ENCODE measurements at places on chromosomes 1 and 21.

DNA sequence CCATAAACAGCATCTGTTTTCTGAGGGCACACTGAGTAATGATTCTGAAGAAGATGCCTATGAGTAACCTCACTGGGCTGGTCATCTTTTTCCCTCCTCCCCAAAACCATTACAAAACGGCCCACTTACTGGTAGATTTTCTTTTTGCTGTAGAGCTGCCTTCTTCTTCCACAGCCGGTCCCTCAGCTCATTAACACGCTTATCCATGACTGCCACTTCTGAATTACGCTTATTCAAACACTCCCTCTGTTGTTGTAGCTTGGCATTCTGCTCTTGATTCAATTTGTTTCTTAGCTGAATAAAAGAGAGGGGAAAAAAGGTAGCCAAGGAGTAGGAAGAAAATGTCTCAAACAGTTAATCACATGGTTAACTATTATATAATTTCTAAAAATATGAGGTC lies 43.1 kb downstream of the TP53BP2 start:
- no peak for DNase-seq

GRCh38 chr1:156513185-156513584 lies 12.6 kb upstream of the MEF2D start:
- no peak for DNase-seq

DNA sequence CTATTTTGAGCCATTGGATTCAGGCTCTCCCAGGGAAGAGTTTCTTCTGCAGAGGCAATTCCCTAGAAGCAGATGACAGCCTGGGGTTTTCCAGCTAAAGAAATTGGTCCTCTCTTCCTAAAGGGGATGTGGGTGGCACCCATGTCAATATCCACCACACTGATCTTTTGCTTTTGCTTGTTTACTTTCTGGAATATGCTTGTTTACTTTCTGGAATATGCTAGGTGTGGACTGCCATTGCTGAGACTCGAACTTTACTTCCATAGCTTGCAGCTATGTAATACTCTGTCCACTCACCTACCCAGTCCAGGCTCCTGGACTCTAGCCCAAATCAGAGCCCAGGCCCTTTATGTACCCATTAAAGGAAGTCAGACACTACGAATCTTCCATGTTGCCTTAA lies 92.1 kb upstream of the SMYD2 start:
- no peak for DNase-seq

DNA sequence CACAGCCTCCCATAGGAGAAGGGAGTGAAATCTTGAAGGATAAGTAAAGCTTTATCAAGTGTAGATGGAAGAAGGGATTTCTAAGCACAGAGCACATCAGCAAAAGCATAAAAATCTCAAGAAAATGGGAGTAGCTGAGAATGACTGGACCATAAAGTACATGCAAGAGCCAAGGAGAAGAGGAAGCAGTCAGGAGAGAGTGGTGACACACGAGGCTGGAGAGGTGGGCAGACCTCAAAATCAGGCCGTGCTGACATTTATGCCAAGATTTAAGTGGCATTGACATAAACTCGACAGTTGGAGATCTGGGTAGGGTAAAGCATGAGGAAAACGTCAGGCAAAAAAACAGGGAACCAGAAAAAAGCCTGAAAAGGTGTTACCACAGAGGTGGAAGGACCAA lies 62.3 kb downstream of the GFI1 start:
- no peak for DNase-seq

DNA sequence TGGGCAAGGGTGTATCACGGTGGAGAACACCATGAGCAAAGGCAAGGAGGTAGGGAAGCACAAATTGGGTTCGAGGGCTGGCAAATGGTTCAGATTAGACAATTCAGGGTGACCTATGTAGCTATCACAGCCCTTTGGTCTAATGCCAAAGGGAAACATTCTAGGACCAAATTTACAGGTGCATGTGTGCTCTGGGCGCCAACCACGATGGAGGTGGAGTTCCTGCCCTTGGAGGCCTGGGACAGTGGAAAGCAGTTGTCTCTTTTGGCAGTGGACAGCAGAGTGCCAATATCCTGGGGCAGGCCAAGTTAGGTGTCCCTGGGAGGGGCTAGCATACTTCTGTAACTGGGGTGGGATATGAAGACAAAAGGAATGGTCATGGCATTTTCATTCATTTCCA lies 40.1 kb downstream of the IGFN1 start:
- no peak for DNase-seq

DNA sequence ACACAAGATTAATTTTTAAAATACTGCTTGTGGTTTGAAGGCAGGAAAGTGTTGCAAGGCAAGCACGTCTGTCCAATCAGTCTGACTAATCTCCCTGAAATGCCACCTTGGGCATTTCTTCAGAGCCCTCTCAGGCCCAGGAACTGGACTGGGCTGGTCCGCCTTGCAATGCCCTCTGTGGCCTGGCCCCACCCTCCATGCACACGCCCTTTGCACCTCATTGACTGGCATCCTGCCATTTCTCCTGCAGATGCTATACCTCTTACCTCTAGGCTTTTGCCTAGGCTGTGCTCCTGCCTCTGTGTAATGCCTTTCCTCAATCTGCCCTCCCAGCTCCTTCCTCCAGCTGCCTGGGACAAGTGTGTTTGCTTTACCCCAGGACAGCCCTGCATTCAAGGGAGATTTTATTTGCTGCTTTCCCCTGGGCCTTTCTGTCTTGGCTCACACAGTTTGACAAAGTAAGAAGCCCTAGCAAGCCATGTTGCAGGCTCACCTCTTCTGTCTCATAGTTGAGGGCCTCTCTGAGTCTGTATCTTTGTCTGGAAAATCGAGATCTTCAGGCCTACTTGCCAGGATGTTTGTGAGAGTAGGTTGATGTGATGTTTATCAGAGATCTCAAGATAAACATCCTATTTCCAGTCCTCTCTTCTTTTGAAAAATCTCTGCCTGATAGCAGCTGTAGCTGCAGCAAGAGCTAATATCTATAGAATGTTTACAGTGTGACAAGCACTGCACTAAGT lies 149.2 kb upstream of the JUN start:
- DNase-seq, result no peak

- DNase-seq, result no peak
These were observed 1353.1 kb upstream of the ADGRL4 start for GRCh38 chr1:80359666-80360065.

DNA sequence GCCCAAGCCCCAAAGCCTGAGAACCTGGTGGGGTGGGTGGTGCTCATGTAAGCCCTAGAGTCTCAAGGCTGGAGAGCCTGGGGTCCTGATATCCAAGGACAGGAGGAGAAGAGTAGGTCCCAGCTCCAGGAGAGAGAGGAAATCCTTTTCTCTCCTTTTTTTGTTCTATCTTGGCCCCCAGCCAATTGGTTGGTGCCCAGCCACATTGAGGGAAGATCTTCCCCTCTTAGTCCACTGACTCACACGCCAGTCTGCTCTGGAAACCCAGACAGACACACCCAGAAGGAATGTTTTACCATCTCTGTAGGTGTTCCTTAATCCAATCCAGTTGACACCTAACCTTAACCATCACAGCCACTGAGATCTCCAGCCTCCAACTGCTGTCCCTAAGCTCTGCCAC lies 16.2 kb upstream of the LIN9 start:
- DNase-seq, result no peak

DNA sequence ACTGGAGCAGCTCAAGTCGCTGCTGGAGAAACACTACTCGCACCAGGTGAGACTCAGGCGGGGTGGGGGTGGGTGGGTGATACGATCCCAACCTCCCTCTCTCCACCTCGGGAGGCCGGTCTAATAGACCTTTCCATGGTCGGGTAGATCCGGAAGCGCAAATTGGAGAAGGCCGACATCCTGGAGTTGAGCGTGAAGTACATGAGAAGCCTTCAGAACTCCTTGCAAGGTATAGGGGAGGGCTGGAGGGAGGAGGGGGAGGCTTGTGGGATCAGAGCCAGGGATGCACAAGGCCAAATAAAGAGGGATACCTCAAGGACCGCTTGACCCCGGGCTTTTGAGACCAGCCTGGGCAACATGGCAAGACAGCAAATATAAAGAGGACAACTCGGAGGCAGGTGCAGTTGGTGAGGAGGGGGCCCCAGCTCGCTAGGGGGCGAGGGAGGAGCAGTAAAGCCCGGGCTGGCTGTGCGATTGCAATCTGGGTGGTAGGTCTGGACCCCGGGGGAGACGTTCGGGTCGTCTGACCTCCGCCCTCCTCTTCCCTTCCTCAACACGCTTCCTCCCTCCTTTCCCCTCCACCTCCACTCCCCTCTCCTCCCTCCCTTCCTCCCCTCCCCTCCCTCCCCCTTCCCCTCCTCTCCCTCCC lies 546 bp downstream of the HES3 start:
- no peak for DNase-seq

GRCh38 chr1:236808564-236809130 lies 13.6 kb downstream of the MTR start:
- DNase-seq, result no peak

DNA sequence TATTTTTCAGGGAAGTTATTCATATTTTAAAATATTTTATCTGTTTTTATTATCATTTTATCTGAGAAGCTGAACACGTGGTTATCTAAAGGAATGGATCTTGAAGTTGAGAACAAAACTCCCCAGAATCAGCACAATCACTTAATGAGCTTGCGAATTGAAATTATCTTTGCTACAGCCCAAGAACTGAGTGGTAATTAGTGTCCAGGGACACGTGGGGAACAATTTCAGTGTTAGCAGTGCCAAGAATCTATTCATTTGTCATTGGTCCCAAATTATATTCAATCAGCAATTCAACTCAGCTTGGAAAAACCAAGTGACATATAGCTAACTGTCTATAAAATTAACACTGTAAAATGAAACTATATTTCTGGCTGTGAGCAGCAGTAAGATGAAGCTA lies 197.6 kb upstream of the UBE2U start:
- DNase-seq, result no peak

DNA sequence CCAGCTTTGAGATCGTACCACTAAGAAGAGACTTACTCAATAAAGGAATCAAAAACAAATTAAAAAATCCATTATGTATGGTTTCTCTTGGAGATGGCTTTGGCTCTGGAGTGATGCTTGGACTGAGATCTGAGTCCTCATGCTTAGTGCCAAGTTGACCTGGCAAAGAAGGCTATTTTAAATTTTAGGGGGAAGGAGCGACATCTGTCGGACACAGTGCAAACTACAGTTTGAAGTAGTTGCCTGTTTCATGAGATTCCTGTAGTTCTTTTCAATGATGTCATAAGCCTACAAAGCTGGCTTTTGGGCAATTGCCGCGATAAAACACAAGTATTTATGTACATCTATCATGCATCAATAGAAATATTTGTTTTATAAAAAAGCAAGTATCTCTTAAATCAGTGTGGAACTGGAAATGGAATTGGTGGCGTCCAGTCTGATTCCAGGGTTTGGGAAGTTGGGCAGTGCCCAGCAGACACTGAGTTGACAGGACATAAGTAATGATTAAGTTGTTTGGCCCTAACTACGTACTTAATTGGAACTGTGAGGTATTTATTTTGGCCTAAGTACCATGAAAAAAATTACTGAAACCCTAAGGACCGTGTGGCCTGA lies 50.0 kb downstream of the TBCE start:
- peak; percentile 74 for DNase-seq

- no peak for DNase-seq
These were observed 117.1 kb upstream of the IFFO2 start for GRCh38 chr1:19073311-19074186.

DNA sequence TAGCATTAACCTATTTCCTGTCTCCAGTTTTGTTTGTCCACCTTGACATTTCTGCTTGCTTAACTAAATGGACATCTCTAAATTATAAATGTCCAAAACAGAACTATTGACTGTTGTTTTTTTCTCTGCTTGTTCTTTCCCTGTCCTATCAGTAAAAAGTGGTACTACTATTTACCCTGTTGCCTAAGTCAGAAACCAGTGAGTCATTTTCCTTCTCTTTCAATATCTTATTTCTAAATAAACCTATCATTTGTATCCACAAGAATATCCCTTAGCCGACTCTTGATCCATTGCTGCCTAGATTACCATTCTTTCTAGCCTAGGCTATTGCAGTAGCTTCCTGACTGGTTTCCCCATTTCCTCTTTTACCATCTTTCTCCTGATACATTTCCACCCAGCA lies 22.5 kb downstream of the MIER1 start:
- no peak for DNase-seq

- DNase-seq, result peak; percentile 63
These were observed 3.9 kb upstream of the CD58 start for GRCh38 chr1:116574581-116575291.

DNA sequence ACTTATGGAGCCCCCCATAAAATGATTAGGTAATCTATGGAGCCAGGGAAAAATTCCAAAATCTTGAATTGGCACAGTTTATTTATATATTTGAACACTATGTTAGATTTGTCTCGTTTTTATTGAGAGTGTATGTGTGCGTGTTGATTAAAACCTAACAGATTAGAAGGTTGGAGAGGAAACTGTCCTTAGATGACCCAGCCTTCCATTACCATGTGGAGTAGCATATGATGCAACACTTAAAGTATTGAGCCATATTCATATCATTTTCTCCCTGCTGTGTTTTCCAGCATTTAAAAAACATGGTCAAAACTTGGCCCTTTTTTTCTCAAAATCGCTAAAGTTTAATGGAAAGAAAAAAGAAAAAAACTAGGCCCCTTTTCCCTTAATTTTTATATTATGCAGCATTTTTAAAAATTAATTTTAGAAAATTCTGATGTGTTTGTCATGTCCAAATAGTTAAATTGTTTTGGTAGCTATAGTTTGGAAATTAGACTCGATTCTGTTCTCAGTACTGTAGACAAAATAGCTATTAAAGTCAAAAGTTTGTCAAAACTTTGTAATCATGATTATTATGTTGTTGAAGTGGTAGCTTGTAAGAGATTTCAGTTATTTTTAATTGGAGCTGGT lies 2.3 kb downstream of the LRRC8D start:
- DNase-seq, result no peak

GRCh38 chr1:203116091-203116820 lies 11.3 kb upstream of the ADORA1 start:
- DNase-seq, result no peak

- no peak for DNase-seq
These were observed 1.4 kb downstream of the ARHGEF16 start for GRCh38 chr1:3455670-3456448.

- no peak for DNase-seq
These were observed 44.9 kb upstream of the FOXD3 start for GRCh38 chr1:63277195-63278192.

DNA sequence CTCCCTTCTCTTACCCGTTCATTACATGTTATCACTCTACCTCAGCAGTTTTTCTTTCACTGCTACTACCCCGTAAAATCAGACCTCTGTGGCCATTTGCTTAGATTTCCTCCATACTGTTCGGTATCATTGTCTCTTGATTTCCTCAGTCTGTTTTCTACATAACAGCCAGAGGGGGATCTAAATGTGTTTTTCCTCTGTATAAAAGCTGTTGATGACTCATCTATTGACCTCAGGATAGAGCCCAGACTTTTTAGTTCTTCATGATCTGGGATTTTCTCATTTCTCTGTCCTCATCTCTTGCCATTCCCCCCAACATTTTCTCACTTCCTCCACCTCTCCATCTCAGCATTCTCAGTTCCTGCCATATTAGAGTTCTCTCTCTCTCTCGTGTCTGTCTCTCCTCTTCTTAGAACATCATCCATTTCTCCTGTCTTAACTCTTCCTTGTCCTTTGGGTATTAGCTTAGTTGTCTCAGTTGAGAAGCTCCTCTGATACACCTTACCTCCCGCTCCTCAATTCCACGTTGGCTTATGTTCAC lies 10.5 kb downstream of the OTUD3 start:
- no peak for DNase-seq
